ENCODE measurements at places on chromosomes 16 and 17. TPM values are rescaled to one million over a fixed set of nuclear protein-coding genes. Genes with fewer than 3 reads are reported as not detected.
A peak's percentile ranks its signal among the peaks of the same experiment; 100 is the strongest.

DNA sequence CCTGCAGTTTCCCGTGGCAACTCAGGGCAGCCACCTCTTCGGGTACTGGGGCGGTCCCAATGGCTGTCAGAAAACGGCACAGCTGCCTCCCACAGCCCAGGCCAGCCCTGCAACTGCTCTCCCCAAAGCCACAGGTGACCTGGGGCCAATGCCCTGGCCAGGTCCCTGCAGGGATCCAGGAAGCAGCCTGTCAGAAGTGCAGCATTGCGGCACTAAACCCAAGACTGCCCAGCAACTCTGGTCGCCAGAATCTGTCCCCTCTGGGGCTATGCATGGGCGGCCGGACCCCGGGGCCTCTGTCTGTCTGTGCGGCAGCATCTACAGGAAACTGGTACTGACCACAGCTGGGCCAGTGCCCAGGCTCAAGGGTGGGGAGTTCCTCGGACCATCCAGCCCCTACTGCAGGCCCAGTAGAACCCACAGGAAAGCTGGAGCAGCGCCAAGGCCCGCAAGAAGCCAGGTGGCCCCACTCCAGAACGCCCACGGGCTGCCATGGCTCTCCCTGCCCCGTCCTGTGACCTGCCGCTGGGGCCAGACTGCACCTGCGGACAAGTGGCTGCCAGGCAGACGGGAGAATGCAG, 5.5 kb downstream of the CYBC1 start:
- H3K4me1 ChIP-seq, result peaks cover 25% of the 10 kb centered on the region
- DNase-seq, result peak; percentile 44
- H3K27me3 ChIP-seq, result no peaks in the 10 kb centered on the region
- H3K36me3 ChIP-seq, result no peaks in the 10 kb centered on the region
- H3K27ac ChIP-seq, result no peak overlapping the region

GRCh38 chr17:59669944-59670343, 37.3 kb downstream of the PTRH2 start:
- H3K27me3 ChIP-seq, result no peaks in the 10 kb centered on the region
- H3K4me3 ChIP-seq, result no peak overlapping the region

DNA sequence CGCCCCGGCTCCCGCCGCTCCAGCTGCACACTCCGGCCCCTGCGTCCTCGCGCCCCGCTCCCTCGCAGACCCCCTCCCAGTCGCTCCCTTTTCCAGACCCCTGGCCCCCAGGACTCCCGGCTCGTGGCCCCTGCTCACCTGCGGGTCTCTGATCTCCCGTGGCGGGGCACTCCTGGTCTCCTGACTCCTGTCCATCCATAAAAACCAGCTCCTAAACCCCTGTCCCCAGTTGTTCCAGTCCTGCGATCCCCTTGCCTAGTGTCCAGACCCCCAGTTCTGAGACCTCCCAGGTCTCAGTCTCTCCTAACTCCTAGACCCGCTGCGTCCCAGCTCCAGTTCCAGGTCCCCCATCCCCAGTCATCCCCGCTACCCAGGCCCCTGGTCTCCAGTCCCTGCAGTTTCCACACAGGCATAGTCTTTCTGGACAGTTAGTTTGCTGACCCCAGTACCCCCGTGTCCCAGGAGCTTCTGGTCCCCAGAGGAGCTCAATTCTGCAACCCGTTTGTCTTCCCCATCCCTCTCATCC, 379 bp downstream of the SNX29 start:
- H3K27ac ChIP-seq, result peak overlapping the region; percentile 73
- no peak for DNase-seq
- peak overlapping the region; percentile 61 for H3K4me3 ChIP-seq
- H3K4me1 ChIP-seq, result peaks cover 12% of the 10 kb centered on the region
- H3K27me3 ChIP-seq, result no peaks in the 10 kb centered on the region
- no peaks in the 10 kb centered on the region for H3K36me3 ChIP-seq

DNA sequence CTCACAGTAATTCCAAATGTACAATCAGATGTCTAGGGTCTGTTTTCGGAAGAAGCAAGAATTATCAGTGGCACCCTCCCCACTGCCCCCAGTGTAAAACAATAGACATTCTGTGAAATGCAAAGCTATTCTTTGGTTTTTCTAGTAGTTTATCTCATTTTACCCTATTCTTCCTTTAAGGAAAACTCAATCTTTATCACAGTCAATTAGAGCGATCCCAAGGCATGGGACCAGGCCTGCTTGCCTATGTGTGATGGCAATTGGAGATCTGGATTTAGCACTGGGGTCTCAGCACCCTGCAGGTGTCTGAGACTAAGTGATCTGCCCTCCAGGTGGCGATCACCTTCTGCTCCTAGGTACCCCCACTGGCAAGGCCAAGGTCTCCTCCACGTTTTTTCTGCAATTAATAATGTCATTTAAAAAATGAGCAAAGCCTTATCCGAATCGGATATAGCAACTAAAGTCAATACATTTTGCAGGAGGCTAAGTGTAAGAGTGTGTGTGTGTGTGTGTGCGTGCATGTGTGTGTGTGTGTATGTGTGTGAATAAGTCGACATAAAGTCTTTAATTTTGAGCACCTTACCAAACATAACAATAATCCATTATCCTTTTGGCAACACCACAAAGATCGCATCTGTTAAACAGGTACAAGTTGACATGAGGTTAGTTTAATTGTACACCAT, 59.7 kb downstream of the HLF start:
- no peak for DNase-seq
- peaks cover 9% of the 10 kb centered on the region for H3K36me3 ChIP-seq
- no peak overlapping the region for H3K4me3 ChIP-seq

GRCh38 chr16:15653227-15653626, 3.2 kb downstream of the NDE1 start:
- no peak overlapping the region for H3K4me3 ChIP-seq
- H3K27ac ChIP-seq, result no peak overlapping the region
- no peaks in the 10 kb centered on the region for H3K36me3 ChIP-seq
- no peaks in the 10 kb centered on the region for H3K27me3 ChIP-seq
- H3K4me1 ChIP-seq, result peaks cover 16% of the 10 kb centered on the region

GRCh38 chr16:4293822-4294457, 21.1 kb upstream of the TFAP4 start:
- H3K27ac ChIP-seq, result no peak overlapping the region
- peak; percentile 76 for DNase-seq
- H3K4me3 ChIP-seq, result no peak overlapping the region
- H3K36me3 ChIP-seq, result no peaks in the 10 kb centered on the region
- peaks cover 32% of the 10 kb centered on the region for H3K4me1 ChIP-seq

DNA sequence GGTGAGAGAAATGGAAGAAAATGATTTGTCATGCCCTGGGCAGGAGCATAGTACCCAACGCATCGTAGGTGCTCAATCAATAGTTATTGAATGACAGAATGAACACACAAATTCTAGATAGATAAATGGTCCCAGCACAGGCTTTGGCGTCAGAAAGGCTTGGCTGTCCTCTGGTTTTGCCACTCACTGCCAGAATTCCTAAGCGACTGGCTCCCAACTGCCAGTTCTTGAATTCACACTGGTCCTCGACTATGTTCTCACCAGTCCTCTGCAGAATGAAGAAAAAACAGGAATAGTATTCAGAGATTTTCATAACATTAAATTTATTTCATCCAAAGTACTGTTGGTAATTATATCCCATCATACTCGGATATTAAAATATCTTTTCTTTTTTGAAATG, 163.1 kb upstream of the NOL11 start:
- H3K4me1 ChIP-seq, result no peaks in the 10 kb centered on the region
- no peak for DNase-seq
- no peak overlapping the region for H3K4me3 ChIP-seq
- no peaks in the 10 kb centered on the region for H3K36me3 ChIP-seq
- no peaks in the 10 kb centered on the region for H3K27me3 ChIP-seq

DNA sequence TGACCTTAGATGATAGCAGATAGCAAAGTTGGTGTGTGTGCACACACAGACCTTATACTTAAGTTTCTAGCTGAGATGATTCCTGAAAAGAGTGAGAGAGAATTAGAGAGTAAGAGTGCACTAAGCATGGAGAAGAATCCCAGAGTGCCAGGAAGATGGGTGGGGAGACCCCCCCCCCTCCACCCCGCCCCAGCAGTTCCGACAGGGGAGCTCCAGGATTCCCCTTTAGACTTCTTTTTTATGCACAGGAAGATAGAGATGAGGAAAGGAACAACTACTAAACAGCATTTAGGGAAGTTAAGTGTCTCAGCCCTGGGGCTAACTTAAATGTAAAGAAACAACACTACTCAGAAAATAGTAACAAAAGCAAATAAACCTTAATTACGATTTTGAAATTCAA, 878.0 kb upstream of the GOT2 start:
- no peaks in the 10 kb centered on the region for H3K4me1 ChIP-seq
- no peaks in the 10 kb centered on the region for H3K36me3 ChIP-seq
- H3K27ac ChIP-seq, result no peak overlapping the region
- no peaks in the 10 kb centered on the region for H3K27me3 ChIP-seq
- H3K4me3 ChIP-seq, result no peak overlapping the region

DNA sequence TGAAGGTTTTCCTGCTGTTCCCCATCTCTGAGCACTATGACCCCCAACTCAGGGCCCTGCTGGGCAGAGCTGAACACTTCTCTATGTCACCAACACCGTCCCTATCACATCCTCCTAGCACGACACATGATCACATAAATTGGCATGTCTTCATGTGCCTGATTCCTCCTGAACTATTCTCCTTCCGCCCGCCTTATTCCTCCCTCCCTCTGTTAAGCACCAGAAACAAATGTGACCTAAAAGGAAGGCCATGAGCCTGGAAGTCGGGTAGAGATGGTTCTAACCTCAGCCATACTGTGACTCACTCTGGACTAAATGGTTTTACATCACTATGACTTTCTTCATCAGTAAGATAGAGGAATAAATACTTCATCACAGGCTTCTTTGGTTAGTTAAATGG, 80.8 kb upstream of the DYNLRB2 start:
- no peak for DNase-seq
- H3K27ac ChIP-seq, result no peak overlapping the region

- H3K27ac ChIP-seq, result peak overlapping the region; percentile 97
- H3K4me1 ChIP-seq, result peaks cover 25% of the 10 kb centered on the region
- no peaks in the 10 kb centered on the region for H3K27me3 ChIP-seq
- H3K4me3 ChIP-seq, result no peak overlapping the region
- no peaks in the 10 kb centered on the region for H3K36me3 ChIP-seq
- DNase-seq, result peak; percentile 34
These were observed 1.6 kb upstream of the DUSP14 start for GRCh38 chr17:37488009-37488604.

DNA sequence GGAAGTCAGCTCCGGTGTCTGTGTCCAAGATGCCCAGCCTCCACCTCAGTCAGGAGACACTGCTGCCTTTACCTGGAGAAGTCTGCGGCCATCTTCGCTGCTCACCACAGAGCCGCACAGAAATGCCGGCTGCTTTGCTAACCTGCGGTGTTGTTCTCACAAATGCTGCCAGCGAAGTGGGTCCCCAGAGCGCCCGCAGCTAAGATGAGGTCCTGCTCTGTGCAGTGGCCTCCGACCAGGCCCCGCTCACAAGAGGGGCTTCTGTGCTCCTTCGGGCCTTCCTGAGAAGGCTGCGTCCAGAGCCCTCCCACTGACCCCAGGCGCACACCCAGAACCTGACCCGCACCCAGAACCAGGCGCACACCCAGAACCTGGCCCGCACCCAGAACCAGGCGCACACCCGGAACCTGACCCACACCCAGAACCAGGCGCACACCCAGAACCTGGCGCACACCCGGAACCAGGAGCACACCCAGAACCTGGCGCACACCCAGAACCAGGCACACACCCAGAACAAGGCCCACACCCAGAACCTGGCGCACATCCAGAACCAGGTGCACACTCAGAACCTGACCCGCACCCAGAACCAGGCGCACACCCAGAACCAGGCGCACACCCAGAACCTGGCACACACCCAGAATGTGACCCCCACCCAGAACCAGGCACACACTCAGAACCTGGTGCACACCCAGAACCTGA, 51.5 kb upstream of the FASN start:
- H3K36me3 ChIP-seq, result no peaks in the 10 kb centered on the region
- no peaks in the 10 kb centered on the region for H3K4me1 ChIP-seq
- H3K4me3 ChIP-seq, result no peak overlapping the region
- H3K27ac ChIP-seq, result no peak overlapping the region

DNA sequence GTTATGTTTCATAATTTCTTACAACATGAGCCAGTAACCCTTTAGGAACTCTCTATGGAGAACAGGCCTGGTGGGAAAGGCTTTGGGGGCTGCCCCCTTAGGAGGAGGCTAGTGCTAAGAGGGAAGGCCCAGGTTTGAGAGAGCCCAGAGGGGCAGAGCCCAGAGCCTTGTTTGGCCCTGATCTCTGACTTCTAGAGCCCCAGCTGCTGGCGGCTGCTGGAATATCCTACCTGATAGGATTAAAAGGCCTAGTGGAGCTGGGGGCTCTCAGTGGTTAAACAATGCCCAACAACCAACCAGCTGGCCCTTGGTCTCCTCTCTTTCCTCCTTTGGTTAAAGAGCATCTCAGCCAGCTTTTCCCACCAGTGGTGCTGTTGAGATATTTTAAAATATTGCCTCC, 54.1 kb downstream of the IGF2BP1 start:
- no peaks in the 10 kb centered on the region for H3K27me3 ChIP-seq
- peaks cover 7% of the 10 kb centered on the region for H3K4me1 ChIP-seq
- DNase-seq, result no peak
- H3K4me3 ChIP-seq, result no peak overlapping the region

- H3K36me3 ChIP-seq, result no peaks in the 10 kb centered on the region
- H3K27me3 ChIP-seq, result no peaks in the 10 kb centered on the region
- no peaks in the 10 kb centered on the region for H3K4me1 ChIP-seq
- H3K4me3 ChIP-seq, result no peak overlapping the region
- H3K27ac ChIP-seq, result no peak overlapping the region
- DNase-seq, result no peak
These were observed 271.3 kb upstream of the CPHXL start for GRCh38 chr16:75997606-75998005.

HOXB6 gene
- 1.8 TPM for total RNA-seq
